Amniotic epithelial cell (primary cell): ENCODE measurements at places on chromosomes 7 and 10.
A peak's percentile ranks its signal among the peaks of the same experiment; 100 is the strongest.

DNA sequence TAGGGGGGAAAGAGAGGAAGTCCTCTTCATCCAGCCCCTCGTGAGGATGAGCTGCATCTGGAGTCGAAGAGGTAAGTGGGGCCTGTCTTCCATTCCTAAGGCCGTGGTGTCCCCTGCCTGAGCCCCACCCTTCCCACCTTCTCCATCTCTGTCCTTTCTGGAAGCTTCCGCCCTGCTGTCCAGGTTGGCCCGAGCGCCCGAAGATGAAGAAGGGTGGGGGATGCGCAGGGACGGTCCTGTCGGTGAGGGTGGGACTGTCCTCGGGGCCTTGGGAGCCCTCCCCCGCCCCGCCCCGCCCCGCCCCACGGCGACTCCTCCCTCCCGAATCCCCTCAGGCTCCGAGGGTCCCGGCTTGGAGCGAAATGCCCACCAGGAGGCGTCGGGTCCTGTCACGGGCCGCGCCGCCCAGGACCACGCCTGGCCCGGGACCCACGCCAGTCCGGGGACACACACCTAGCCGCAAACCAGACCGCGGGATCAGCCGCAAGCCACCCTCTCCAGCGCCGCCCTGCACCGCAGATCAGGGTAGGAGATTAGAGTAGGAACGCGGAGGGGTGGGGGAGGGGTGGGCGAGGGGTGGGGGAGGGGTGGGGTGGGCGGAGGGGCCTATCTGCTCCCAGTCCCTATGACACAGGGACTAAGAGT is 15.3 kb downstream of the GPRIN2 start:
- peak; percentile 16 for DNase-seq

DNA sequence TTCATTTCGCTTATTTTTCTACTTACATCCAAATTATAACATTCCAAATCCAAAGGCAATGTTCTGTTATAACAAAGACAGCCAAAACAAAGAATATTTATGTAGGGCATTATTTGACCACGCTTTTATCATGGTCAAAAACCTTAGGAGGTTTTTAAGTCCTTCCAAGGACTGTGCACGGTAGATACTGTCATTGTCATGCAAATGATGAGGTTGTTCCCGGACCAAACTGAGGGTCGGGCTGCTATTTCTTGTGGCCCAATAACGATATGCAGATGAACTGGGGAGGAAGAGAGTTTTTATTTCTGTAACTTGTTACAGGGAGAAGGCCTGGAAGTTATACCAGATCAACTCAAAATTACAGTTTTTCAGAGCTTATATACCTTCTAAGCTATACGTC is 56.6 kb upstream of the STEAP4 start:
- no peak for DNase-seq

DNA sequence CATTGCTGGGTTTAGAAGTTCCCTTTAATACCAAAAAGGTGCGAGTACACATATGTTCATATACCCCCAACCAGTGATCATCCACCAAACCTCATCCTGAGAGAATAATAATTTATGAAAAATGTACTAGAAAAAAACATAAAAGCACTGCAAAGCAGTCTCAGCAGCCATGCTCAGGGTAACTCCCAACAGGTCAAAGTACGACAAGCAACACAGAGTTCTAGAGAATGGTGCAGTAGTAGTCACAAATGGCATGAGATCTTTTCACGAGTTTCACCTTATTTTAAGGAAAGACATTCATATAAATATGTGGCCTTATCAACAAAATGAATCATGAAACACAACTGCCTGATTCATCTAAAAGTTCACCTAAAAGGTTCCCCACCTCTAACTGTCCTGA is 338.5 kb downstream of the PARD3 start:
- no peak for DNase-seq

DNA sequence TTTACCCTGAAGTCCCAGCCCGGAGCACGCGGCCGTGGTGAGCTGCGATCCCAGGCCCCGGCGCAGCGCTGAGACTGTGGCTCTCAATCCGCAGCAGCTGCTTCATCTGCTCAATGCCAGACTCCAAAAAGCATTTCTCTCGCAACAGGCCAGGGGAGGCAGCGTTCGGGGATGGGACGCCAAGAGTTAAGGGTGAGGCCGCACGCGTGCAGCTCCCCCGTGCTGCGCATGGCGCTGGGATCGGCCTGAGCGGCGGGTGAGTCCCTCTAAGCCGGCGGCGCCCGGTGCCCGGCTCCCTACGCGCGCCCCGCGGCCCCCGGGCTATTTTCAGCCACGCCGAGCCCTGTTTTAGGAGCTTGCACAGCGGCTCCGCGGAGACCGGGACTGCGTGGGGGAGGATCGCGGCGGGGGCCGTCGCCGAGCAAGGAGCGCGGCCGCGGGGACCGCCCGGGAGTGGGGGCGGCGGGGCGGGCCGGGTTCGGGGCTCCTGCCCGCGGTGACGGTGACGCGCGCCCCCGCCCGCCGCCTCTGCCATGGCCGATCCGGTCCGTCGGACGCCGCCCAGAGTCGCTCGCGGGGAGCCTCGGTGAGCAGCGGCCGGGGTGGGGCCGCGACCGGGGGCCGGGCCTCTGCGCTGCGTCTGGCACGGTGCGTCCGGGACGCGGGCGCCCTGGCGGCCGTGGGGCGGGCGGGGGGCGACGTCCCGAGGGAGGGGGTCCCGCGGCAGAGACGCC is 29.4 kb upstream of the JAKMIP3 start:
- no peak for DNase-seq

DNA sequence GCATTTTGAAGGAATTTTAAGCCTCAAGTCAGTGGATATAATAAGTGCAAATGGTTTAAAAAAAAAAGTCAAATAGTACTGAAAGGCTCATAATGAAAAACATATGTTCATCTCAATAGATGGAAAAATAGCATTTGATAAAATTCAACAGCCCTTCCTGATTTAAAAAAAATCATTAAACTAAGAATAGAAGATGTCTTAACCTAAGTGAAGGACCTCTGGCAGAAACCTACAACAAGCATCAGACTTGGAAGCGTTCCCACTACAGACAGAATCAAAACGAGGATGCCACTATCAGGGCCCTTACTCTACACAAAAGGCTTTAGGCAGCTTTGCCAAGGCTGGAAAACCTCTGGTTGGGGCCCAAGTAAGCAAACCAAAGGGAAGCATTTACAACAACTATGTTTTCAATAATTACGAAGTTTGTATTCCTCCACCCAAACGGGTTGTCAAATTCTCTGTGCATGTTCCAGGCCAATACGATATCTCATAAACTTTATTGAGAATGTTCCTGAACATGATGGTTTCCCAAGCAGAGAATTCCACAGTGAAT is 45.1 kb downstream of the CYTH3 start:
- DNase-seq = no peak

DNA sequence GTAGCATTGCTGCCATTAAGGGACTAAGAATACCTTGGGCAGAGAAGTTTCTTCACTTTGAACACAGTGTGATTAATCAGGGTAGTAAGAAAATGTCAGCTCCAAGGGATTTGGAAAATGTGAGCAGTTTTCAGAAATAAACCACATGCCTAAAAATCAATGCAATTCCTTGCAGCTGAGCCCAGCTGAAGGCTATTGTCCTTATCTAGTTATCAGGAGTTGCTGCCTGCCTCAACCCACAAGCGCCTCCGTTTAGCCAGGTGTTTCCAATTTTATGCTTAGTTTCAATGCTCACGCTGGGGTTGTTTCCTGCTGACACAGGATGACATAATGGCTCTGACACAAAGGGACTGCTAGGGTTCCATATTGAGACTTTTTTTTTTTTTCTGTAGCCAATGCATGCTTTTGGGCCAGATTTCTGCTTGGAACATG is 132.3 kb upstream of the ANK3 start:
- no peak for DNase-seq

GRCh38 chr7:99221866-99222265 is 14.0 kb upstream of the KPNA7 start:
- DNase-seq = no peak

GRCh38 chr10:31315453-31315852 is 3.6 kb upstream of the ZEB1 start:
- DNase-seq = peak; percentile 54

GRCh38 chr7:145884716-145885514 is 231.7 kb upstream of the CNTNAP2 start:
- no peak for DNase-seq

DNA sequence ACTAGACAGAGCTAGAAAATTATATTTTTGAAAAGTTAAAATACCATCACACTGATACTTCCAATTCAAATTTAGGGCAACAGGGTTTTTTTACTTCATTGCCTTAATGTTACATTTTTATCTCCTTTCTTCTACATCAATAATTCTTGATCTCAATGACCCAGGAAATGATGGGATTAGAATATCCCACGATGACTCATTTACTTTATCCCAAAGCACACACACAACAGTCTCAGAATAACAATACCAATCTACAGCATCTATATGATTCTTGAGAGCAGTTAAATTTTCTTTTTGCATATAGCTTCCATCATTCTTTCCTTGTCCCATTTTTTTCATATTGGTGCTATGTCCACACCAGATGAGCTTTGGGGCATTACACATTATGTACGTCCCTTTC is 98.4 kb upstream of the EEPD1 start:
- peak; percentile 31 for DNase-seq

DNA sequence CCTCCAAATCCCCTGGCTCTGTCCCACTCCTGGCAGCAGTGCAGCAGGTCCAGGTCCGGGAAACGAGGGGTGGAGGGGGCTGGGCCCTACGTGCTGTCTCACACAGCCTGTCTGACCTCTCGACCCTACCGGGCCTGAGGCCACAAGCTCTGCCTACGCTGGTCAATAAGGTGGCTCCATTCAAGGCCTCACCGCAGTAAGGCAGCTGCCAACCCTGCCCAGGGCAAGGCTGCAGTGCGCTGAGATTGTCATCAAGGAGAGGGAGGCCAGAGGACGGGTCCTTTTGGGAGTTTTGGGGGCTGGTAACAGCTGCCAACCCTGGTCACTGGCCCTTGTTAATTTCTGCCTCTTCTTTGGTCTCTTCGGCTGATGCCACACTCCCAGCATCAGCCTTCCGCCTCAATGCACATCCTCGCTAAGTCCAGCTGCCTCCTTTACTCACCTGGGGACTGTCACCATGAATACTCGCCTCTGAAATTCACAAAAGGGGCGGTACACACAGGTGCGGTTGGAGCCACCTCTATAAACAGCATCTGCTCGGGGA is 3.5 kb downstream of the EPO start:
- DNase-seq = no peak

- no peak for DNase-seq
Observed at GRCh38 chr7:83649701-83650100, 762 bp upstream of the SEMA3E start.

GRCh38 chr10:112738606-112739591 is 211.1 kb upstream of the TCF7L2 start:
- DNase-seq = no peak

DNA sequence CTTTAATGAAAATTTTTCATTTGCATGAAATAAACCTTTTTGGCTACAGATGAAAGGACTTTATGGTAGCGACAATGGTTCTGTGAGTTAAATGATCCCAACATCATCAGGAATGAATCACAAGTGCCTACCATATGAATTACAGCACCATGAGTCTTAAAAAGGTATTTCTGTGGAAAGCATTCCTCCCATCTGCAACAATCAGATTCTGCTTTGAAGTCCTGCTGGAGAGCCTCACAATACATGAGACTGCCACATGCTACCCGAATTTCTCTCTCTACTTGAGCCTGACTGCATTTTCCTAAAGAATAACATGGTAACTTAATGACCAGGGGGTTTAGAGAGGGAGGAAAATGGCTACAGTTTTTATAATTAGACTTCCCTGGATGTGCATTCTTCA is 190.3 kb downstream of the TWIST1 start:
- DNase-seq = peak; percentile 24

- DNase-seq = peak; percentile 59
Observed at GRCh38 chr7:143979359-143979758, 20.8 kb upstream of the OR6B1 start.

GRCh38 chr7:16422103-16422435 is 731 bp upstream of the CRPPA start:
- peak; percentile 79 for DNase-seq
